NCI-H1417 treated with DMSO at 0.1 percent for 48 hours (cell line): ENCODE measurements at places on chromosomes 3 and 15.

GRCh38 chr3:41041462-41041861 is 157.8 kb upstream of the CTNNB1 start:
- no peak for DNase-seq

GRCh38 chr3:143653493-143653892 is 194.8 kb downstream of the SLC9A9 start:
- DNase-seq: no peak

DNA sequence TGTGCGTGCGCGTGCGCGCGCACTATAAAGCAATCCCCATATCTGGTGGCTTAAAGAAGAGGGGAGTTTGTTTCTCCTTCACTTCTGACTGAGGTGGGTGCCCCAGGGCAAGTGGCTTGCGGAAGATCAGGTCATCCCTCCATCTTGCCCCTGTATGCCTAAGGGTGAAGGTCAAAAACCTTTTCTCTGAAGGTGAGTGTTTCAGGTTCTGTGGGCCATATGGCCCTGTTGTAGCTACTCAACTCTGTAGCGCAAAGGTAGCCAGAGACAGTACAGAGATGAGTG is 5.5 kb downstream of the ABTB1 start:
- no peak for DNase-seq

GRCh38 chr15:73682600-73683090 is 1.5 kb upstream of the CD276 start:
- no peak for DNase-seq

DNA sequence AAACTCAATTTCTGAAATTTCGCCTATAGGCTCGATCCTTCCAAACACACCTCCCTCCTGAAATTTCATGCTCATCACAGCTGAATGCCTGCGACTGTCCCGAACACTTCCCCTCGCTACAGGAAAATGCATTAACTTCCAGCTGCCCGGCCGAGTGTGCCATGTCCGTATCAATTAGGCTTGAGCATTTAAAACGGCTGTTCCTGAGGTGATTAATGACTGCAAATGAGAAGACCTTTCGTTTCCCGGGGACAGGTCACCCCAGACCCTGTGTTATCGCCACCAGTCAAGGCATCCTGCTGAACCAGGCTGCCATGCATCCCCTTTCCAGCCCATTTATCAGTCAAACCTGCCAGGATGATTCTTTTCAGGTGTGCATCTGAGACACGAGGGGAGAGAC is 63.3 kb downstream of the THBS1 start:
- no peak for DNase-seq

GRCh38 chr3:51386852-51387229 is 1.8 kb downstream of the MANF start:
- DNase-seq: no peak

DNA sequence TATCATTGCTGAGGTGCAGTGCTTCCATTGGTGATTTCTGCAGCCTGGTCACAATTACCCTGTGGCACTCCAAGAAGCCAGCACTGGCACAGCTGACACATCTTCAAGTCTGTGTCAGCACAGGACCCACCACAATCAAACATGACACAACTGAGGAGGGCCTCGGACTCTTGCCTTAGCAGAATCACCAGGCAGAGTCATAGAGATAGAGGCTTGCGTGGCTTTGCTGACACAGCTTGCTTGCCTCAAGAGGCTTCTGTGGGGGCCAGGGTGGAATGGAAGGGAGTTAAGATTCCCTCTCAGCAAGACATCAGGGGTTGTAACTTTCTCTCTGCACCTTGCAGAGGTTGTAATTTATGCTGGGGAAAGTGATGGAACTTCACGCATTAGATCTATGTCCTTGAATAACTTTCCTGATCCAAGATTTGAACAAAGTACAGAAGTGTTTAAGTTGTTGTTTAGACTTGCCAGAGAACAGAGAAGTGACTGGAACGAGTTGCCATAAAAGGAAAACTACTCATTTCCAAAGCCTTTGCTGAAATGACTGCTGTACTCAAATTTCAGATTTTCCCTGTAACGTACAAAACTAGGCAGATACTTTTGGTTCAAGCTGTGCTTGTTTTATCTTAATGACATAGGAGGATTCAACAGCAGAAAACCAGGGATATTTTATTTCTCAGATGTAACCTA is 170.7 kb downstream of the DIPK2A start:
- DNase-seq: no peak
